ENCODE measurements at places on chromosomes 1 and 21. TPM values are rescaled to one million over a fixed set of nuclear protein-coding genes. Genes with fewer than 3 reads are reported as not detected.

- DNase-seq, result peak; percentile 87
These were observed 7.2 kb upstream of the GNG12 start for GRCh38 chr1:67840449-67840848.

DNA sequence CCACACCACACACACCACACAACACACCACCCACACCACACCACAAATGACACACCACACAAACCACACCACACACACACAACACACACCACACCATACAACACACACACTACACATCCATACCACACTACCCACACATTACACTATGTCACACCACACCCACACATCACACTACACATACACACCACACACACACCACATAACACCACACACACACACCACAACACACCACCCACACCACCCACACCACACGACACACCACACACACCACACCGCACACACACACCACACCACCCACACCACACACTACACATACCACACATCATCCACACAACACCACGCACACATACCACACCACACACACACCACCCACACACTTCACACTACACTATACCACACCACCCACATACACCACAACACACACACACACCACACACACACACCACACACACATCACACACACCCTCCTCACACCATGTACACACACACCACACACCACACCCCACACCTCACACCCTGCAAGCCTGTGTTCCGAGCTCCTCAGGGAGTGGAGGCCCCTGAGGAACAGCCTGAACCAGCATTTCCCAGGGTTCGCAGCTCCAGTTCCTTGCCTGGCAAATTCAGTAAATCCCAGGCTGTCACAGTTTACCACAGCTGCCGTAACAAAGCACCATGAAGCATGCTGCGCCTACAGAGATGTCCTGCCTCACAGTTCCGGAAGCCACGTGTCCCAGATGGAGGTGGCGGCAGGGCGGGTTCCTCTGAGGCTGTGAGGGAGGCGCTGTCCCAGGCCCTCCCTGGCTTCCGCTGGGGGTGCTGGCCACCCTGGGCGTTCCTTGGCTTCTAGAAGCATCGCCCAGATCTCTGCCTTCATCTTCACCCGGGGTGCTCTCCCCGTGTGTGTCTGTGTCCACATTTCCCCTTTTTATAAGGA, 69.8 kb upstream of the ATP5PO start:
- DNase-seq, result no peak

- peak; percentile 11 for DNase-seq
These were observed 27.7 kb upstream of the CRNN start for GRCh38 chr1:152441756-152442155.

- DNase-seq, result no peak
These were observed 401 bp downstream of the TP73 start for GRCh38 chr1:3652548-3653285.

DNA sequence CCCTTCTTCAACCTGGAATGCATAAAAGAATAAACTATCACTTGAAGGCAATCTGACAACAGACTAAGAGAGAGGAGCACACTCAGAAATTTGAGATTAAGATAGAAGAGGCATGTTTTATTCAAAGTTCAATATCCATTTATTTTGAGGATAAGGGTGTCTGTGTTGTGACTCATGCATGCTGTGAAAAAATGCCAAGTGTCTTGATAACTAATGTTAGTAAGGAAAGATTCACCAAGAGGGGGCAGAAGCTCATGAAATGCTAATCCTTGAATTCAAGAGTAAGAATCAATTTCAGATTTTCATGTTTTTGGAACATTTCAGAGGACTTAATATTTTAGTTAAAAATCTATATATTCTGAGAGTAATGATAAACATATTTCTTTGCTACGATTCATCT, 94.0 kb downstream of the IFI44 start:
- DNase-seq, result peak; percentile 49

GRCh38 chr21:33942426-33942825, 26.8 kb upstream of the ATP5PO start:
- no peak for DNase-seq

The RASSF5 gene
- total RNA-seq, result 1.5 TPM

The OVAAL gene
- not detected for total RNA-seq

All from Daoy (cell line).